ENCODE measurements at places on chromosomes 5 and 9.

GRCh38 chr5:115575167-115576070 is 26.9 kb downstream of the TICAM2 start:
- DNase-seq, result no peak

DNA sequence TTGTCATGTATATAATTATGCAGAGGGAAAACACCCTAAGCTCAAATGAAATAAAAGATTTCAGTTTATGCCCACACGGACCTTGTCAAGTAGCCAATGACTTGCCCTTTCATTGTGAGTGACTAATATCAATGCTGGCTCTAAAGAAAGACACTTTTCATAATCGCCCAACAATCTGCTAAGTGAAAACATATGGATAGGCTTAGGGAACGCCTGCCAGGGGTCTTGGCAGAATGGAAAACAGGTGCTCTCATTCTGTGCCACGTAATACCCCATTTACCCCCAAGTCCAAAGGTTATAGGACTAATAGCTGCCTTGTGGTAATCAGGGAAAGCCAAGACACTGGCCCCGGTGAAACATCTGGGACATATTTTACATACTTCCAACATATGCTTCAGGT is 157.7 kb downstream of the SLF1 start:
- no peak for DNase-seq

GRCh38 chr9:127667127-127667844 is 39.5 kb upstream of the CFAP157 start:
- DNase-seq, result no peak

- DNase-seq, result no peak
Measured at GRCh38 chr5:169339869-169340268, 38.9 kb upstream of the SLIT3 start.

GRCh38 chr5:130965920-130966319 is 199.1 kb downstream of the HINT1 start:
- DNase-seq, result no peak

- no peak for DNase-seq
Measured at GRCh38 chr9:109914280-109915027, 134.5 kb downstream of the PALM2AKAP2 start.

GRCh38 chr5:19751326-19751725 is 236.7 kb downstream of the CDH18 start:
- DNase-seq, result no peak

DNA sequence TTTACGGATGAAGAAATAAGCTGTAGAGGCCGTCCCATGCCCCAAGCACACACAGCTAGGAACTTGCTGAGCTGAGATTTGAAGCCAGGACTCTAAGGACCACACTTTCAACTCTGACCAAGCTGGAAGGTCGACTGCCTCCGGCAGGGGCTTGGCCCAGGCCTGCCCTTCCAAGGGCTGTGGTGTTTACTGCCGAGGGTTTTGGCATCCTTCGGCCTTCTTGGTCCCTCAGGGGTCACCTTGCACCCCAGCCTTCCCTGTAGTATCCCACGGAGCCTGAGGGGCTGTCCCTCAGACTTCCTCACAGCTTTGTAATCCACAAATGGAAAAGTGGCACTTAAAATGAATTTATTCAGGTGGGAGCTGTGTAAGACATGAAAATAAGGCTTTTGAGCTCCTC is 83.7 kb upstream of the SPRY4 start:
- no peak for DNase-seq

- DNase-seq, result no peak
Measured at GRCh38 chr5:131671994-131672655, 37.1 kb upstream of the RAPGEF6 start.

DNA sequence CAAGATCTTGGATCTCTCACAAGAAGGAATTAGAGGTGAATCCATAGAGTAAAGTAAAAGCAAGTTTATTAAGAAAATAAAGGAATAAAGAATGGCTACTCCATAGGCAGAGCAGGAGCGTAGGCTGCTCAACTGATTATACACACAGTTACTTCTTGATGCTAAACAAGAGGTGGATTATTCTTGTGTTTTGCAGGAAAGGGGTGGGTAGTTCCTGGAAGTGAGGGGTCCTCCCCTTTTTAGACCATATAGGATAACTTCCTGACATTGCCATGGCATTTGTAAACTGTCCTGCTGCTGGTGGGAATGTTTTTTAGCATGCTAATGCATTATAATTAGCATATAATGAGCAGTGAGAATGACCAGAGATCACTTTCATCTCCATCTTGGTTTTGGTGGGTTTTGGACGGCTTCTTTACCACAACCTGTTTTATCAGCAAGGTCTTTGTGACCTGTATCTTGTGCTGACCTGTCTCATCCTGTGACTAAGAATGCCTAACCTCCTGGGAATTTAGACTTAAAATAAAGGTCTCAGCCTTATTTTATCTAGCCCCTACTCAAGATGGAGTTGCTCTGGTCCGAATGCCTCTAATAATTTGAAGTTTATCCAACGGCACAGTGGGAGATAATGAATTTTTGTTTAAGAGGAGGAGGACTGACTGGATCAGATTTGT is 165.7 kb upstream of the DMRT1 start:
- DNase-seq, result no peak

DNA sequence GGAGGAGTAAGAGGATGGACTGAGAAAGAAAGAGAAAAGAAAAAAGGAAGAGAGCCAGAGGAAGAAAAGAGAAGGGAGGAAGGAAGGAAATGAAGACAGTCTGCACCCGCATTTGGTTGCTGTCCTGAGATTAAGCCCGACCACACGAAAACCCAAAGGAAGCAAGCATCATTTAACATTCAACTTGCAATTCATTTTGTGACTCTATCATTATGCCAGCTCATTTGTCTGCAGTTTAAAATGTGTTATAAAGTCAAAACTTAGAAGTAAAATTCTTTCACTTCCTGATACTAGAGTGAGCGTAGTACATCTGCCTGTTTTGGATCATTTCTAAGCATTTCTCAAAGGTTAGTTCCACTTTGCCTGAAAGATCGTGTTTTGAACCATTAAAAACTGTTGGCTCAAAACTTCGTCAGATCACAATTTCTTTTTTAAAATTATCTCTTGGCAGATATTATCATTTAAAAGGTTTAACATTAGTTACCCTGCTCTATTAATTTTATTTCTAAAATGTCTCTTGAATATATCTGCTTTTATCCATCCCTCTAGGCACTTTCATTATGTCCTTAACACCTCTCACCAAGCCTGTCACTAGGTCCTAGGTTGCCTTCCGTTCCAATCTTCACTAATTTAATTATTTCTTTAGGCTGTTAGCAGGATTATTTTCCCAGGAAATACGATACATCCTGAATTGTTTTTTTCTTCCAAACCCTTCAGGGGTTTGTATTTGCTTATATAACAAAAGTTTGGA is 240.9 kb downstream of the TLE4 start:
- no peak for DNase-seq

DNA sequence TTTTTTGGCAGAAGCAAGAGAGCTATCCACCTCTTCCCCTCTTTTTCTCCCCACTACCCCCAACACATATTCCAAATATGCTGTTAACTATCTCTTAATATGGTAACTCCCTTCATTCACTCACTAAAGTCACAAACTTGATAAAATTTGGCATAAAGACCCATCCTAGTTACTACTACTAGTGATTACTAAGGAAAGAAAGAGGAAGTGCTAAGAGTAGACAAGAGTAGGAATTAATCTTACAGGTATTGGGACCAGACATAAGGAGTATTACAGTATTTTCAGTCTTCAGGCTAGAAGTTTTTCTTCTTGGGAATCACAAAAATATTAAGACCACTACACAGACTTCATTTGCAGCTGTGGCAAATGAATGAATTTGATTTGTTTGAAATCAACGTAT is 2.2 kb downstream of the ADAMTS6 start:
- DNase-seq, result no peak

- DNase-seq, result no peak
Measured at GRCh38 chr5:149030392-149030791, 32.5 kb downstream of the SH3TC2 start.

DNA sequence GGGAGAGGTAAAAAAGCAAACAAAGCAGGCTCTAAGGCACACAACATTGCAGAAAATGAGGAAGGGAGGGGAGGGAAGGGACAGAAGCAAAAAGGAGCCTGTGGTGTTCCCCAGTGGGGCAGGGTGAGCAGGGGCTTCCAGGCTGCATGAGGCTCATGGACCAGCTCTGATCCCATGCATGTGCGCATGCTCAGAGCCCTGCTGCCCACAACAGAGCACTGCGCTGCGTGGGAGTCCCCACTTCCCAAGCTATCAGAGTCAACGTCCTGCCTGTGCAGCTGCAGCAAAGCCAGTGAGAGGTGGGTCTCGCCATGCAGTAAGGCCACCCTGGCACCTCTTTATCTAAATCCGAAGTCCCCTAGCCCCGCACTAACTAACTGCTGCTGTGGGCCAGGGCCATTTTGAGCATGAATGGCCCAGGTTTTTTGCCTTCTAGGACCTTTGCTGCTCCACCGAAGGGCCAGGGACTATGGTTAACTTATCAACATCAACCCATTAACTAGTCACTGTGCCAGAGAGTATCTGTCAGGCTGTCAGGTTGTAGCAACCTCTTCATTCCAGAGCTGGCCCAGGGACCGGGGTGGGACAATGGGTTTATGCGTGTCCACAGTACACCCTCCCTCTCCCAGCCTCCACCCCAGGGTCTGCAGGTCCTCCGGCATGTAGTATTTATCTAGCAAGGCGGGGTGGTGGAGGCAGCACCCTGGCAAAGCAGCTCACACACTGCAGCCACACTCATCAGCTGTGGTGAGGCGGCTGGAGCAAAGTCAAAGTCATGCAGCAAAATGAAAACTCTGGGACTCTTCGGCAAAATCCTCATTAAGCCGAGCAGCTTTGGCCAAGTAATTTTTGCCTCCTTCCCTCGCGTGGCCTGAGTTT is 123.6 kb downstream of the SAXO1 start:
- no peak for DNase-seq

DNA sequence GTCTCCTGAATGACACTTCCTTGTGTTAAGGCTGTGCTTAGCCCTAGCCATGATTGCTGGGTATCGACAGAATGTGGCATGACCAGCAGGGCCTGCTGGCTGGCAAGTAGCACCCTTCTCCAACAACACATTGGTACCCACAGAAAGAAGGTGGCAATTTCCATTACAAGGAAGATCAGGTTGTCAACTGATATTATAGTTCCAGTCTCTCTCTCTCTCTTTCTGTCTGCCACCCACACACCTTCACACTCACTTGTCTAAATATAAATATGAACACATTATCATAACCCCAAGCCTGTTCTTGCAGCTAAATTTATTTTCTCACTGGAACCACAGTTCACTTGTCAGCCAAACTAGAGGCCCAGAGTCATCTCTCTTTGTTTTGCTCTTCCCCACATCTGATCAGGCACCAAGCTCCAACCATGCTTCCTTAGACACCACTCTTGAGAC is 408.1 kb upstream of the PIK3R1 start:
- DNase-seq, result no peak

GRCh38 chr5:144209361-144209760 is 38.7 kb downstream of the KCTD16 start:
- DNase-seq, result no peak

DNA sequence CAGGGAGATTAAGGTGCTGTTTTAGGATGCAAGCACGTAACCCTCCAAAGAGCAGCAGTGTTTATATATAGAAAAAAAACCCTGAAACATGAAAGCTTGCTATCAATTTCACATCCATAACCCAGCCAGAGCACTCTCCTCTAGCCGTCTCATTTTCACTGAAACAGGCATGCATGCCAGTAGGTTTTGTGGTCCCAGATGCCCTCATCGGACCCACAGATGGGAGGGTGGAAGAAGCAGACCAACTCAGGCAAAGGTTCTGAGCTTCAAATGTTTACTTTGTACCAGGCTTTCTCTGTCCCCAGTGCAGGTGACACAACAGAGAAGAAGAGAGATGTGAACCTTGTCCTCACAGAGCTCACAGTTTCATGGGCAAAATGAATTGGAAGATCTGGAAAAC is 127.4 kb upstream of the ATP10B start:
- no peak for DNase-seq

- DNase-seq, result no peak
Measured at GRCh38 chr9:76818271-76818670, 54.0 kb downstream of the PCA3 start.

GRCh38 chr9:136160381-136160841 is 41.7 kb upstream of the TMEM250 start:
- no peak for DNase-seq

DNA sequence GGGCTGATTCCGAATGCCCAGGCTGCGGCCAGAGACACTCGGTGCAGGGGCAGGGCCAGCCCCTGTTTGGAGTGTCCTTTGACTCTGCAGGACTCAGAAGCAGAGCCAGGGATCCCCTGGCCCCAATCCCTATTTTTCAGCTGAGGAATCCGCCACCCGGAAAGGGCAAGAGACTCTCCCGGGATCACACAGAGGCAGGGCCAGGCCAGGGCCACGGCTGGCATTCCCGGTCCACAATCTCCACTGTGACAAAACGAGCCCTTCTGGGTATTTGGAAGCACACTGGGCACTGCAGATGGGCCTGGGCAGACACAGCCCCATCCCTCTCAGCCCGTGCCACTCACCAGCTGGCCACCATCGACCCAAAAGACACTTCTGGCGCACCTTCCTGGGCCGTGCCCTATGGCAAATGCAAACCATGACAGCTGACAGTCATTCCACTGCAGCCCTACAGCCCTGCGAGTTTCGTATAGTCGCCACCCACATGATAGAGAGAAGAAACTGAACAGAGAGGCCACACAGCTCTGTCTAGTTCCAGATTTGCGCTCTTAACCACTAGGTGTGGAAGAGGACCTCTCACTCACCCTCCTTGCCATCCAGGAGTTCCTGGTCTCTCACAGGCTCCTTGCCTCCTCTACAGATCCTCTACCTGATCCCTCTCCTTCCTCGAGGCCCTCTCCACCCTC is 13.3 kb downstream of the NR5A1 start:
- no peak for DNase-seq

DNA sequence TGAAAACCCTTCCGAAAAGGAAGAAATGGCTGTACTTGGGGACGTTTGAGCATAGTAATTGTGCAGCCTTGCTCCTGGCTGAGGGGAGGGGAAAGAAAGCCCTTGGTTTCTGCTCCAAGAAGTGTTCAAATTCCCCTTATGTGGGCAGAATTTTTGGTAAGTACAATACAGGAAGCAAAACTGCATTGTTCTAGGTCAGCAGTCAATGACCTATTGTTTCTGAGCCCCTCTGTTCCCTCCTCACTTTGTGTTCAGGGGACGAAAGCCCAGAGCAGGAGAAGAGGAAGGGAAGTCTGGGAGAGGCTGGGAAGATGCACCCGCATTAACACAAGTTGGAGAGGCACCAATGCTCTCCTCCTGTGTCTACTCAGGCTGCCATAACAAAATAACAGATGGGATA is 11.9 kb downstream of the BASP1 start:
- no peak for DNase-seq

GRCh38 chr9:74963056-74963455 is 10.3 kb upstream of the C9orf40 start:
- DNase-seq, result no peak

GRCh38 chr5:1280177-1281037 is 14.5 kb downstream of the TERT start:
- DNase-seq, result no peak

- no peak for DNase-seq
Measured at GRCh38 chr9:118674942-118675341, 694.3 kb downstream of the BRINP1 start.

GRCh38 chr9:116243708-116244107 is 90.1 kb downstream of the PAPPA start:
- no peak for DNase-seq
